ENCODE measurements at places on chromosomes 12 and 14.

DNA sequence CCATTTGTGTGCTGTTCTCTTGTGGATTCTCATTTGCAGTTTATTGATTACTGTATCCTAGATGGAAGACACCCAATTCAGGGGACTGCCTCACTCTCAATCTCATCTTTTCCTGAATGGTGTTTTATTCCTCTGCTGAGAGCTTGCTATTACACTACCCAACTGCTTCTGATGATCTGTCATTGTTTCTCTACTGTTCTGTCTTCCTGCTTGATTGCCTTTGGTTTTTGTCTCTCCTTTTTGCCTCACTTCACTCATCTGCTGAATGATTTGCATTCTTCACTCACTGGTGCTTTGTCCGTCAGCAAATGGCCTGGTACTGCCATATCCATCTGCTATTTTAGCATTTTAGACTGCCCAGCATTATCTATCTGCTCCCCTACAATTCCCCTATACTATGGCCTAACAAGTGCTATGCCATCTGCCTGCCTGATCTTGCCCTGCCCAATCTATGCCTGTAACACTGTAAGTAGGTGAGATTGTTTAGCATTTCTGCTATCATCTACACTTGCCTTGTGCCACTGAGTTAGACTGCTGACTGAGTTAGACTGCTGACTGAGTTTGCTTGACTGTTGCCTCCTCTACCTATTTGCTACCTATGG is 335.1 kb downstream of the GPHN start:
- DNase-seq: no peak

GRCh38 chr12:6928703-6929407 is 1.1 kb downstream of the ATN1 start:
- no peak for DNase-seq

DNA sequence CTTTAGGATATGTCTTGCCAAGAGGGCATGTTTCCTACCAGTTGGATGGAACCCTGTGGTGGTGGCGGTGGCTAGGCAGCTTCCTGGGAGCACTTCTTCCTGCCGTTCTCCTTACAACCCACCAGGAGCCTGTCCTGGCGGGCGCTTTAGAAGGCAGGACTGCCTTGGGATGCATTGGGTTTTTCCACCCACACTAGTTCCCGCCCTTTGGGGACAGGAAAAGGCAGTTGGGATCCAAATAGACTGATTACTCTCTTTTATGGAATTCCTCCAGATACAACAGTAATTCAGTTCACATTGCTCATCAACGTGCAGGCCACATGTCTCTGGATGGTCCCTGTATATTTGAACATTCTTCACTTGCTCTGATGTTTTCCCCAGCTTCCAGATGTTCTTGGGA is 305.7 kb upstream of the SSTR1 start:
- DNase-seq: no peak

- no peak for DNase-seq
Measured at GRCh38 chr12:30807695-30808034, 52.9 kb upstream of the CAPRIN2 start.

DNA sequence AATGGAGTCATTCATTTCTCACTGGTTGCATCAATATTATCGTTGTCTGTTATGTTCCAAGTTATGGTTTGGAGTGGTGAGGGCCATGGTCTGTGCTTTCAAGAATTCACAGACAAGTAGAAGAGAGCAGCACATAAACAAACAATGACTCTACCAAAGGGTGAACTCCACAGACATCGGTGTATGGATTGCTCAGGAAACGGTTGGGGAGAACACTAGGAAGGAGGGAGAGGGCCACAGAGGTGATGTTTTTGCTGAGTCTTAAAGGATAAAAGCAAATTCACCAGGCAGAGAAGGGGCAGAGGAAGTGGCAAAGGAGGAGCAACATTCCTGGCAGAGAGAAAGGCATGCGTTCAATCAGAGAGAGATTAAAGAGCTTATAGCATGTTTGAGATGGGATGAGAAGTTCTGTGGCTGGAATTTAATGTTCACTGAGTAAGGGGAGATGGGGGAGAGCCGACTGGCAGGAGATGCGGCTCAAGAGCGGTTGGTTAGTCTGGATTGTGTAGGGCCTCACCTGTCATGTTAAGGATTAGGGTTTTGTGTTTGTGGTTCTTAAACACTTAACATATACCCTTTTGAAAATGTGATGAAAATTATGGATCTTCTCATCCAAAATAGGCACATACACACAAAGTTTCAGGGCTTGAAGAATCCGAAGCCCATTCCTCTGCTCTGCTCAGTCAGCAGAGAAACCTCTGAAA is 42.3 kb upstream of the FRMD6 start:
- no peak for DNase-seq

DNA sequence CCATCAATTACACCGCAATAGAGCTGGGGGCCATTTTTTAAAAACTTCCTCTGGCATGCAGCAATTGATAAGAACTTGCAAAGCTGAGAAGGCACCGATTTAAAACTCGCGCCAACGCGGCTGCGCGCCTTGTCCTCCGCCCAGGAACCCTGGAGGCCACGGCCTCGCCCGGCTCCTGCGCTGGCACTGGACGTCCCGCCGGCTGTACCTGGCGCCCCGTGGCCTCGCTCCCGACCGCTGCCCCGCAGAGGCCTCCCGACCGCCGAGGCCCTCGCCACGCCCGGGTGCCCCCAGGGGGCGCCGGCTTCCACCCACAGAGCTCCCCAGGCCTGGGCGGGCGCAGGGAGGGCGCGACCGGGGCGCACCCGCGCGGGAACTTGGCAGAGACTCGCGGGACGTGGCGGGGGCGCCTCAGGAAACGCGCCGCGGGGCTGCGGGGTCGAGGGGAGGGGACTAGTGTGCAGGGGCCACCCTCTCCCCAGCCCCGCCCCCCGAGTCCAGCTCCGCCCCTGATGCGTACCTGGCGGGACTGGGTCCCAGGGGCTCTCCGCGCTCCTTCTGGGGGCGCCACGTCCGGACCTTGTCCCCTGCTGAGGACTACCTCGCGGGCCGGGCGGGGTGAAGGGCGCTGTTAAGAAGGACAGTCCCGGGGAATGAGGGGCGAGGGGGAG is 65.7 kb downstream of the TNFAIP2 start:
- no peak for DNase-seq

GRCh38 chr14:64391113-64391725 is 3.1 kb downstream of the MTHFD1 start:
- no peak for DNase-seq

DNA sequence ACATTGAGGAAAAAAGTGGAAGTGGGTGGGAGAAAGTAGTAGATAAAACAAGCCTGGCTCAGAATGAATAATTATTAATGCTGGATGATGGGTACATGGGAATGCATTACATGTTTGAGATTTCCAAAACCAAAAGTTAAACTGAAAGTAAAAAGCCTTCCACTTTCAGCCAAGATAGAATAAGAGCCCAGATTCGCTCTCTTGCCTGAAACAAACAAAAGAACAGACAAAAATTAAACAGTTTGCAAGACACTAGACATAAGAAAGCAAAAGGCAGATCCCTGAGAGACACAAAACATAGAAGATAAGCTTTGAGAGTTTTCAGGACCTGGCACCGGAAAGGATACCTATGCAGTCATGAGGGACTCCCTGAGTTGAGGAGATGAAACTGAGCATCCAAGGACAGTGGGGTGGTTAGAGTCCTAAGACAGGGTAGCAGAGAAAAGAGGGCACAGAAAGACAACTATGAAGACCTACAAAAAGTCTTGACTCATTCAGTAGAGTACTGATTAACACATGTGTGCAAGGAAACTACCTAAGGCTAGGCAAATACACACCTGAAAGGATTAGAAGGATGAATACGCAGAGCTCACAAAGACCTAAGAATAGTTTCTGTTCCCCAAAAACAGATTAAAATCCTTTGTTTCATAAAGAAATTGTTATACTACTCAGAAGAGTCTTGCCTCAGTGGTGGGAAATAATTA is 54.1 kb downstream of the CEP83 start:
- DNase-seq: no peak
